Stimulated activated CD4-positive, alpha-beta T cell treated with anti-CD3 and anti-CD28 coated beads, Interleukin-15, amount 100 ng/mL, for 1 hour (primary cell): ENCODE measurements at places on chromosomes 7 and 10.

GRCh38 chr10:48545462-48546145 is 59.3 kb downstream of the ARHGAP22 start:
- no peak for DNase-seq

- DNase-seq = no peak
Observed at GRCh38 chr10:78175444-78176015, 141.9 kb downstream of the RPS24 start.

DNA sequence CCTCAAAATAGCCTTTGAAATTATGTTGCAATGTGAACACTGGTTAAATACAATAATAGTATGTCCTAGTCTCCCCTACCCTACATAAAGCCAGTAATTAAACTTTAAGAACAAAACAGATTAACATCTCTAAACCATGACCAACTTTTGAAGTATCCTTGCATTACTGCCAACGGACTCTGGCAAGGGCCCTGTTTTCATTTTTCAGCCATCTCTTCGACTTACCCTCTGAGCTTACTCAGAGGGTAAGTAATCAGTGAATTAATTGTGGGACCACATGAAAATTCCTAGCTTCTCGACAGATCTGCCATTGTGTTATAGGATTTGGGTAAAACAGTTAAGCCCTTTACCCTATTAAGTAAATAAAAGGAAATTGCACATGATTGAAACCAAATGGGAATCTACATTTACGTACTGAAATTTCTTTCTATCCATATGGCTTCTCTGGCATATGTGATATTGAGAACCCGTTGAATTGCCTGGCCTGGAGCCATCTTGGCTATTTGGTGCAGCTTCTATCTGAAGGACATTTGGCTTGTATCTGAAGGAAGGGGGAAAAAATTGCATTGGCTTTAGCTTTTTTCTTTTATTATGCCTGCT is 39.6 kb downstream of the DYNC1I1 start:
- no peak for DNase-seq

- no peak for DNase-seq
Observed at GRCh38 chr10:31730776-31731175, 197.9 kb downstream of the ARHGAP12 start.

- DNase-seq = no peak
Observed at GRCh38 chr10:28492116-28492920, 40.6 kb upstream of the WAC start.

DNA sequence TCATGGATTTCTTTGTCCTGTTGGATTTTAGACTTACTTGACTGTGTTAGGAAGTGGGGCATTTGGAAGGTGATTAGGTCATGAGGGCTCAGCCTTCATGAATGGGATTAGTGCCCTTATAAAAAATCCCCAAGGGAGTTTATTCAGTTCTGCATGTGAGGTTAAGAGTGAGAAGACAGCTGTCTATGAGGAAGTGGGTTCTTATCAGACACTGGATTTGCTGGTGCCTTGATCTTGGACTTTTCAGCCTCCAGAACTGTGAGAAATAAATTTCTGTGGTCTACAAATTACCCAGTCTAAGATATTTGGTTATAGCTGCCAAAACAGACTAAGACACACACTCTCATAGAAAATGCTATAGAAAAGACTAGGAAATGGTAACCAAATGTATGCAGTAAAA is 724.7 kb upstream of the FZD8 start:
- no peak for DNase-seq

- DNase-seq = no peak
Observed at GRCh38 chr7:127754457-127754856, 102.5 kb downstream of the SND1 start.

DNA sequence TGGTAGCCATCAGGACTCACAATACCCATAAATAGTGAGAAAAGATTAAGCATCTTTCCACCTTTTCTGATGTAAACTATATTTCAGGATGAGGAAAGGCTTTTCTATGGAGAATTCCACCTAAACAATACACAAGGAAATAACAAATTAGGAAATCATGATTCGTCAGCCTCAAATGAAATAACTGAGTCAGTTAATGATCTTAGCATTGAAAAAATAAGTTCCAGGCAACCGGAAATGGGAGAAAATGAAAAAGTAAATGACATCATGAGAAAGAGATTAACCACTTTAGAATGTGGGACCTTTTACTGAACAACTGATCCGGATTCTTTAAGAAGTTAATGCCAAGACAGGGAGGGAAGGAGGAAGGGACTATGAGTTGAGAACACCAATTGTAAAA is 742.3 kb downstream of the TNS3 start:
- DNase-seq = no peak

- no peak for DNase-seq
Observed at GRCh38 chr10:21599582-21599981, 65.5 kb downstream of the MLLT10 start.

DNA sequence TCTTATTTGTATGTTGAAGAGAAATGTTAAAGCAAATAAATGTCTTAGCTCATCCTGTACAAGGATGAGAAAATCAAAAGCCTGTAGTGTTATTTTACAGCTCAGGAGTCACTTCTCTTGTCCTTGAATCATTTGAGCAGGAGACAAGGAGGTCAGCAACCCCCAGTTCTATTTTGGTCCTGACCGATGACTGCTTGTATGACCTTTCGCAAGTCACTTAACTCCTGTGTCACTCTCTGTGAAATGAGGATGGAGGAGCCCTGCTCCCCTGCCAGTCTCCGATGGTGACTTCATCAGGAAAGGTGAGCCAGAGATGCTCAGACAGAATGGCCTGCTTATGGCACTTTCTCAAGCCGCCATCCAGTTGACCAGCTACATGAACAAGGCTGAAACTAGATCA is 101.0 kb downstream of the CELF2 start:
- no peak for DNase-seq

DNA sequence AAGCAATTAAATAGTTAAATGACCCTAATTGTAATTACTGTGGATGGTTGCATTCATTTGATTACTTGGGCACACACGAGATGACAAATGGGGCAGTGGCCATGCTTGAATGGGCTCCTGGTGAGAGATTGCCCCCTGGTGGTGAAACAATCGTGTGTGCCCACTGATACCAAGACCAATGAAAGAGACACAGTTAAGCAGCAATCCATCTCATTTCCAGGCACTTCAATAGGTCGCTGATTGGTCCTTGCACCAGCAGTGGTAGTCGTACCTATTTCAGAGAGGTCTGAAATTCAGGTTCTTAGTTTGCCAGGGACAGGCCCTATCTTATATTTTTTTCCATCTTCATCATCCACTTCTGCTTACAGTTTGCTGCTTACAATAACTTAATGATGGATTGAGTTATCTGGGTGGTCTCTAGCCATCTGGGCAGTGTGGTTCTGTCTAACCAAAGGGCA is 8.3 kb downstream of the PCBD1 start:
- DNase-seq = peak; percentile 50

- no peak for DNase-seq
Observed at GRCh38 chr7:77447616-77448015, 31.5 kb upstream of the GSAP start.

GRCh38 chr10:117260084-117260483 is 19.2 kb downstream of the SLC18A2 start:
- no peak for DNase-seq

DNA sequence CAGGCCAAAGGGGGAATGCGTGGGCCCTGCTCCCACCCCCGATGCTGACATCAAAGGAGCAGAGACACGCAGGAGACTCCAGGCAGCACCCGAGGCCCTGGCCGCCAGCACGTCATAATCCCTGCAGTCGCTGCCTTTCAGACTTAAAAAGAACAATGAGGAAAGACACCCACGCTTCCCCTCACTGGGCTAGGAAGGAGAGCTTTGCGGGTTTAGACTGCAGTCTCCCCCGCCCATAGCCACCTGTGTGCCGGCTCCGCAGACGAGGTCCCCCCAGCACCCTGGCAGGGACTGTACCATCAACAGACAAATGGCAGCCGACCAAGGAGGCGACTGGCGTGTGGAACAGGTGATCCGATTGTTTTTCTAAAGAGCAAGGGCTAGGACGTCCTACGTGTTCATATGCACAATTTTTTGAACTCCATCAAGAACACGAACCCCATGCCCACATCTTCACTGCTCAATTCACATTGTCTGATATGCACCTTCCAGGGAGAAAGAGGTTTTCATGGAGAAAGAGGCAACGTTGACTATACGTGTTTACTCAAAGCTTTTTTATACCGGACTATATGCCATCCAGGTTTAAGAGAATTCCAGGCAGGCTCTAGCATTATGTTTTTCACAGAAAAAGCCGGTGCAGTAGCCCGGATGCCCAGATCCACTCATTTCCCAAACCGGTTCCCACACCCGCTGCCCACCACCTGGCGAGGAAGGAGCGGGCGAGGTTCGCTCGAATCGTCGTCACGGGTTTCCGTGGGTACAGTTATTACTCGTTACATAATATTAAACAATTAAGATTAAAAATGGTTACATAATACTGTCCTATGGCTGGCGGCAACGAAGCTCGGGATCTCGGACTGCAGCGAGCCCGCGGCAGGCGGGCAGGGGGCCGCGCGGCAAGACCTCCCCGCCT is 1.1 kb downstream of the GRB10 start:
- no peak for DNase-seq

- no peak for DNase-seq
Observed at GRCh38 chr7:133023370-133024071, 58.4 kb downstream of the CHCHD3 start.

- DNase-seq = no peak
Observed at GRCh38 chr7:37495574-37496184, 47.0 kb upstream of the ELMO1 start.

GRCh38 chr10:11354823-11355222 is 256.6 kb downstream of the USP6NL start:
- DNase-seq = no peak

- DNase-seq = no peak
Observed at GRCh38 chr10:53638006-53638405, 865.4 kb upstream of the MBL2 start.

GRCh38 chr7:121562259-121562658 is 166.2 kb upstream of the FAM3C start:
- no peak for DNase-seq

DNA sequence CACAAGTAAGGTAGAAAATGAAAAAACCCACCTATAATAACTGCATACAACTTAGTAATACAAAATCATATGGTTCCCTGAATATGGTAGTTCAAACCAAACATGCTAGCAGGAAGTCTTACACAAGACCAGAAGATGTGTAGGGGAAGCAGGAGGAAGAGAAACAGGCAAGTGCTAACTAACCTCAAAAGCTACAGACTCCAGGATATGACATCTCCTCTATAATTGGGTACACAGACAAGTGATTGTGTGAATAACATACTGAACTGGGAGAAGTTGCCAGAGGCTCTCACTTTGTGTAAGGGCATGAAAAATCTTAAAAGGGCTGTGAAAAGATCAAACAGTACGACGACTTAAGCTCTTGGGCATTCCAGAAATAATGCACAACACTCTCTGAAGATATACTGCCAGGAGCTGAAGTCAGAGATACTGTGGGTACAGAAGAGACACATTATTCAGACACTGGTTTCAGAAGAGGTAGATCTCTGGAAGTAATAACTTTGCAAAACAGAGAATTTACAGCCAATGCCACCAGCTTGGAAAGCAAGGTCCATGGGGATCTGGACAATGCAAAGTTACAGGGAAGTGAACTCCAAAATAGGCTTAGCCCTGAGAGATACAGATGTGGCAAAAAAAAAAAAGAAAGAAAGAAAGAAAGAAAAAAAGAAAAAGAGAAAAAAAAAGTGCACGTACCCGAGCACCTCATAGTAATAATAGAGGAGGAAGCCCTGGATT is 767.2 kb downstream of the TNS3 start:
- DNase-seq = no peak

- DNase-seq = no peak
Observed at GRCh38 chr10:88213065-88213605, 349.7 kb downstream of the PTEN start.

GRCh38 chr7:157830331-157830730 is 493.5 kb downstream of the DNAJB6 start:
- no peak for DNase-seq

DNA sequence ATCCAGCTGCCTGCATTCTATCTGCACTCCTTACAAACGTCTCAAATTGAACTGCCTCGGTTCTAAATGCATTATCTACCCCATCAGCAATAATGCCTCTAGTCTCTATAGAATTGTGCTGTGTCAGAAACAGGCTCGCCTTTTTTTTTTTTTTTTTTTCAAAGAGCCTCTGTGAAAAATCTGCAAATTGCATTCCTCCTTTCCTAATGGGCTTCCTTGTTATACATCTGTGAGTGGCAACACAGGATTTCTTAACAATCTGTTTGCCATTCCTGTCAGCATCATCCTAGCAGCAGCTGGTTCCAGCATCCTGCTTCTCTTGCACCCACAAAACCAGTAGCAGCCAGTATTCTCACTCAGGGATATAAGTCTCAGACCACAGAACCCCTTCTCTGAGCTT is 413.5 kb upstream of the SEMA3D start:
- no peak for DNase-seq

GRCh38 chr10:19749185-19749729 is 67.0 kb upstream of the PLXDC2 start:
- no peak for DNase-seq

DNA sequence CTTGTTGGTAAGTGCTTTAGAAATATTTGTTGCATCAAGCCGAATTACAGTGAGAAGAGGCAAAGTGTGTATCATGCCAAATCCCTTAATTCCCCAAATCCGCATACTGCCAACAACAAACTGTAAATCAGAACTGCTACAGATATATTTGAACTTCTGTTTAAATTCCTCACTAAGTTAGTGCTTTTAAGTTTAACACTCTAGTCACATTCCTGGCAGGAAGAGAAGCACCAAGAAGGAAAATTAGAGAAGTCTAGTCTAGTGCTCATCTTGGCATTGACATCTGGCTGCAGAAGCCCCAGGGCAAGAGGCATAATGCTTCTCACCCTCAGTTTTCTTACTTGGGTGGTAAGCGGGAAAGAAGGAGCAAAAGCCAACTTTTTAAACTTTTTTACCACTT is 343.5 kb downstream of the GPR37 start:
- no peak for DNase-seq

DNA sequence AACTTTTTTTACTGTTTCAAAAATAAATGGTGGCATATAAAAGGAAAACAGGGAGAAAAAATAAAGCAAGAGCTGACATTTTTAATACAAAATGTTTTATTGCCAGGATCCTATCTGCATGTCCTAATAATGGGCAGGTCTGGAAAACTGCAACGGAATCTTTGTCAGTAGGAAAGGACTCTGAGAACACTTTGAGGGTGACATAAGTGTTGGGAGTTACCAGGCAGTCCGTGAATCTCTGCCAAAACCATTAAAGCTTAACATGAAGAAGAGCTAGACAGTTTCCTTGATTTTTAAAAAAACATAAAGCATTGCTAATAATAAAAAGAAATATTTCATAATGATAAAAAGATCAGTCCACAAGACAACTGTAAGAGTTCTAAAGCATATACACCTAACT is 80.7 kb downstream of the AGMO start:
- no peak for DNase-seq

GRCh38 chr7:102471791-102472125 is 7.0 kb downstream of the POLR2J start:
- DNase-seq = no peak

- DNase-seq = no peak
Observed at GRCh38 chr7:81161451-81162075, 242.7 kb upstream of the SEMA3C start.

GRCh38 chr10:98168147-98168546 is 33.7 kb downstream of the R3HCC1L start:
- no peak for DNase-seq
